Fibroblast of skin of right biceps (primary cell): ENCODE measurements at places on chromosomes 6 and 20.

DNA sequence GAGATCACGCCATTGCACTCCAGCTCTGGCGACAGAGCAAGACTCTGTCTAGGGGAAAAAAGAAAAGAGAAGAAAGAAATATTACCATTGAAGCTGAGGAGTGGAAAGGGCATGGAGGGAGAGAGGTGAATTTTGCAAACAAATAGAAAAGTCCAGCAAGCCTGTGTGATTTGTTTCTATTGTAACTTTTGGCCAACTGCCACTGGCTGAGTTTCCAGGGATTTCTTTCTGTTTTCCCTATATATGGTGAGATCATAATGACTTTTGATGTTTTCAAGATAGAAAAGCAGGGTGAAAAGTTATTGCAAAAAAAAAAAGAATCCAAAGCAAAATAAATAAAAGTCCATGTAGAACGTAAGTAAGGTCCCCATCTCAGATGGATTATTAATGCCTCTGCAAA, 184.2 kb upstream of the RALGAPA2 start:
- DNase-seq: no peak

- no peak for DNase-seq
Observed at GRCh38 chr20:41306061-41306727, 11.3 kb downstream of the ZHX3 start.

- DNase-seq: no peak
Observed at GRCh38 chr6:37507690-37508421, 8.2 kb upstream of the CCDC167 start.

- no peak for DNase-seq
Observed at GRCh38 chr6:9168669-9169068, 733.3 kb upstream of the SLC35B3 start.

DNA sequence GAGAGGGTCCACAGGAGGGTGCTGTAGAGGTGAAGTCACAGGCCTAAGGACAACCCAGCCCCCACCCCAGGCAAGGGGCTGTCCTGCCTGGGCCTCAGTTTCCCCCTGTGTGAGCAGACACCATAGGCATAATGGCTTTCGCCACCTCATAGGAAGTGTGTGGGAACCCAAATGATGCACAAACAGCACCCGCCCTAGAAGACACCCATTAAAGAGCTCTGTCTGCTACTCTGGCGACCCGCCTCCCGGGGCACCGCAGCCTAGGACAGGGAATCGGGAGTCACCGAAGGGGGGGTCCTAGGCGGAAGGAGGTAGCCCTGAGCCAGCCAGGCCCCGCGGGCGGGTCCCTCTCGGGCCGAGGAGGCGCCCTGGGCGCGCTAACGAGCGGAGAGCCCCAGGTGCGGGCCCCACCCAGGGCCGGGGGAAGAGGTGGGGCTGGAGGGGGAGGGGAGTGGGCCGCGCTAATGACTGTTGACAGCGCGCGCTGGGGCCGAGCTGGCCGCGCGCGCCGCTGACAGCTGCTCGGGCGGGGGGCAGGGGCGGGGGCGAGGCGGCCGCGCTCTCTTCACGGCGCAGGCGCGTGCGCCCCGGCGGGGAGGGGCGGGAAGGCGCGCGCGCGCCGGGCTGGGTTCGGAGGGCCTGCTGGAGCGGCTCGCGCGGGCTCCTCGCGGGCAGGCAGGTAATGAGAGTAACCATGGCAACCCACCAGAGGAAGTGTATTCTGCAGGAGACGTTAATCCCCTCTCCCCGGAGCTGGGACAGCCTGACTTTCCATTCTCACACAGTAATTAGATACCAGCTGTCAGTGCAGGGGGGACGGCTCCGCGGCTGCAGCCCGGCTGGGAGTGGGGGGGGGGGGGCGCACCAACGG, 48.9 kb downstream of the NOL4L start:
- peak; percentile 10 for DNase-seq

- DNase-seq: peak; percentile 94
Observed at GRCh38 chr6:135358251-135358821, 139.2 kb downstream of the AHI1 start.

DNA sequence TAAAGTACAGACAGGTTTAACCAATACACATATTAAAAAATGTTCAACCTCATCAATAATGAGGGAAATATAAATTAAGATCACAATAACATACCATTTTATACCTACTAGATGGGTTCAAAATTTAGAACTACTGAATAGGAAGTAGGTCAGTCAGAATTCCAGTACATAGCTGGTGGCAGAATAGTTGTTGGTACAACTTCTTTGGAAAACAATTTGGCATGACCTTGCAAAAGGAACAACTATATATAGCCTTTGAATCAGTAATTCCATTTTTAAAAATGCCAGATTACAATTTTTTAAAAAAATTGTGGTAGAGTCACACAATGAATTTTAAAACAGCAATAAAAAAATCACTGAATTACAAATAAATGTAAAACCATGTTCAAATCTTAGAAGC, 165.6 kb downstream of the CDK19 start:
- no peak for DNase-seq

- DNase-seq: no peak
Observed at GRCh38 chr6:170276369-170277057, 14.4 kb downstream of the DLL1 start.

GRCh38 chr20:51187261-51187660, 164.4 kb upstream of the KCNG1 start:
- DNase-seq: no peak

DNA sequence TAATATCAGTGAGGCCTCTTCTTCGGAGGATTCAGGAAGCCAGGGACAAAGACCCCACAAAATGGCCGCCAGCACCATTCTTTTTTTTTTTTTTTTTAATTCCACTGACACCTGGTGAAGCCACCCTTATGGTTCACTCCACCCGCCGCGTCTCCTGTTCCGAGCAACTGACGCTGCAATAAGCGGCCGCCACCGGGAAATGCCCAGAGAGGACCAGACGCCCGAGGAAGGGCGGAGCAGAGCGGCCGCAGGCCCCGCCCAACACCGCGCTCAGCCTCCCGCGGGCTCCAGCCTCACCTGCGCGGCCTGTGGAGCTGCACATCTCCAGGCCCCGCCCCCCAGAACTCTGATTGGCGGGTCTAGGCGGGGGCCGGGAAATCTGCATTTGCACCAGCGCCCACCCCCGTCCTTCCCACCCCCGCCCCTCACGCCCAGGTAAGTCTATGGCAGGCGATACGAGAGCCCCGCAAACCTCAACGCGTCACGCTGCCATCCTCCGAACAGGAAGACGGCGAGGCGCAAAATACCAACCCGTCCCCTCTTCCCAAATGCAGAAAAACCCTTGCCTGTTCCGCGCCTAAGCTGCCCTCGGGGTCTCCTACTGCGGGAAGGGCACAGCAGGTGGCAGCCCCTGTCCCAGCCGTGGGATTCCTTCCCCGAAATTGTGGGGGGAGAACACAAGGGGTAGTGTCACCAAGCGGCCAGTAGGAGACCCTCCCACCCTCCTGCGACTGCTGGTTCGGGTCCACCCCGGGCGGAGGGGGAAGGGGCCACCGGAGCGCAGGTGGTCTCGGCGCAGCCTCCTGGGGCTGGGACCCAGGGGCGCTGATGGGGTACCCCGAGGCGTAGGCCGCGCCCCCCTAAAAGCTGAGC, 960 bp downstream of the ATP9A start:
- DNase-seq: peak; percentile 29

- DNase-seq: no peak
Observed at GRCh38 chr6:92271091-92271490, 1148.3 kb downstream of the EPHA7 start.

DNA sequence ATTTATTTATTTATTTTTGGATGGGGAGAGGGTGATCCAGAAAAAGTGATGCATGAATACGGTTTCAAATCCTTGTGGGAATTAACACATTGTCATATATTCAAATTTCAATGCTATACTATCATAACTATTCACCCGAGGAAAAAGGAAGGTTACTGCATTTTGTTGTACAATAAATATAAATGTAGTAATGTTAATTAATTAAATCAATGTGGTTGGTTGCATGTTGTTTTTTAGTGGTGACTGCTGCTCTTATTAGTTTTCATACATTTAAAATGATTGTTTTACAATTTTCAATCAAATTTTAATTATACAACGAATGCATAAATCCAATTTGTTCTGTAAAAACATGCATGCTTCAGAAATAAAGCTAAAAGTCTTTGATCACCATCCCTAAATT, 180.5 kb downstream of the ZFP64 start:
- no peak for DNase-seq

GRCh38 chr20:41052742-41053419, 24.3 kb downstream of the TOP1 start:
- peak; percentile 50 for DNase-seq

DNA sequence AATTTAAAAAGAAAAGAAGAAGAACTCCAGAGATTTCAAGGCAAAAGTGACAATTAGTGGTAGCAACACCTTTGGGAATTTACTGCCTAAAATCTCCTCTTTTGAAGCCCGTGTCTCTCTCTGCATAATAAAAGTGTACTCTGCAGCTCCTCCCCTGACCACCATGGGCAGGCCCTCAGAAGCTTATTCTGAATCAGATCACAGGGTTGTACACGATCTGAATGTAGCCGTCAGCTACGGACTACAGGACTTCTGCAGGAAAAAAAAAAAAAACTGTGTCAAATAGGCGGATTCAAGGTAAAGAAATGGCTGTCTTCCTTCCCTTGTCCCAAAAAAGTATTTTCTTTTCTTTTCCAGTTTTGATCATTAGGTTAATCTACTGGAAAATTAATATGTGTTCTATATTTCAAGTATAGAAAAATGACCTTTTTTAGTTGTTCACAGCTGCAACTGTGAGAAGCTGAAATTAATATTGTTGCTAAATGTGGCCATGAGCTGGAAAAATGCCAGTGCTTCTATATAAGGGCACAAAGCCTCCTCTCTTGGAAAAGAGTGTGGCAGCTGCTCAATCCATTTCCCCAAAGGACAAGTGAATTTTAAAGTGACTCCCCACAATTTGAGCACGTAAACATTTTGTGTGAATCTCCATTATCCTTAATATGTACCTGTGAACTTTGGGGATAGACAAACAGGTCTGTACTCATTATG, 397.4 kb downstream of the C6orf118 start:
- no peak for DNase-seq

GRCh38 chr6:4134841-4135664, at the start of gene ECI2:
TSS of gene ECI2 (minus strand) at chr6:4135575. CDS start at chr6:4135560, 15 bp downstream.
- DNase-seq: no peak

DNA sequence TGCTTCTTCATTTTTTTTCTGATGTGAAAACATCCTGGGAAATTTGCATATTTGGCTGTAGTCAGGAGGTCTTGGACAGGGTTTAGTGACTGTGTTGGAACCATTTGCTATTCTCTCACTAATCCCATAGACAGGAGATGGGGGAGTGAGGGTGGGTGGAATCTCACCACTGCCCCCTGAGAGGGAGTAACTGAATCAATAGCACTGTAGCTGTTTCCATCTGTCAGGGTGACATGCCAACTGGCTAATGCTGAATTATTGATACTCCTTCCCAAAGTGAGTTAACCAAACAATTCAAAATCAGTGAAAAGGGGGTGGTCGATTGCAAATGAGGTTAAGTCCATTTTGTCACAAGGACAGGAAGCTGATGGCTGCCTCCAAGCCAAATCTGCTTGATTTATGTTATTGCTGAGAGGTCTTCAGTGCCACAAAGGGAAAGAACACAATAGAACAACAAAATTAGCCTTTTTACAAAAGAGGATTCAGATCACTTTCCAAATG, 55.1 kb upstream of the B3GAT2 start:
- DNase-seq: no peak

DNA sequence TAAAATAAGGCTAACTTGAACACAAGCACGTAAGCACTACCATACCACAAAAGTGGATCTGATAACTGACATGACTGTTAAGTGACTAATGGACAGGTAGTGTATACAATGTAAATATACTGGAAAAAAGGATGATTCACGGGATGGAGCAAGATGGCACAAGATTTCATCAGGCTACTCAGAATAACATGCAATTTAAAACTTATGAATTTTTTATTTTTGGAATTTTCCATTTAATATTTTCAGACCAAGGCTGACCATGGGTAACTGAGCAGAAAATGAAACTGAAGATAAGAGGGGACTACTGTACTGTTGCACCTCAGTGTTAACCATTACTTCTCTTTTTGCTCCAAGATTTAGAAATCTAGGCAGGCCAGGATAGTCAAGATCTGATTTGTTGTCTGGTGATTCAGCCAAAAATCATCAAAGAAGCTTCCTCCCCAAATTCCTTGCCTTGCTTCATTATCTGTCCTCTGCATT, 45.4 kb downstream of the TPBG start:
- DNase-seq: peak; percentile 83

DNA sequence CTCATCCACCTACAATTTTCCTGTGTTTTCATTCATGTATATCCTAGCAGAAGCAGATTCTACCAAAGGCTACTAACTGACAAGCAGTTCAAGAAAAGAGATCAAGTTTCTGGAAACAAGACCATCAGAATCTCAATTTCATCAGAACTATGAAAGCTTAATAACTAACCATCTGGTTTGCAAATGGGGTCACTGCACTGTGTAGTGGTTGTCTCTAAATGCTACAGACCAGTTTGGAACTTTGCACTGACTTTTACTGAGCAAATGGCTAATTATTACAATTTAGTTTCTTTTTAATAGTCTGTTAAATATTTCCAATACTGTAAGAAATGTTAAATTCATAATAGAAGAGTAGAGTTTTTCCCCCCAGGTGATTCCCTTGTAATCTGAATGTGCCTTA, 64.5 kb downstream of the REPS1 start:
- DNase-seq: no peak

DNA sequence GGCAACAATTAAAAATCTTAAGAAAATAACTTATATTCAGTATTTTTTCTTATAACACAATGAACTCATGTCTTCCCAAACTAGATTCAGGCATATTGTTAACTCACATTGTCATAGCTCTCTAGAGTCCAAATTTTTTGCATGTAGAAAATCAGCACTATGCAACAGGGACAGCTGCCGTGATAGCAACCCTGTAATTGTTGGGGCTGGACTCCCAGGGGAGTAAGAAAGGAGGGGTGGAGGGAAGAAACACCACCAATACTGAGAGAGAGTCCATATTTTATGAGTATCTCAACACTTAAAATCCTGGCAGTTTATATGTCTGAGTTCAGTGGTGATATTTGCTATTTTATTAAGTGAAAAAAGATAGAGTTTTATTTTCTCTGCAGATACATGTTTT, 89.6 kb upstream of the HS3ST5 start:
- no peak for DNase-seq

DNA sequence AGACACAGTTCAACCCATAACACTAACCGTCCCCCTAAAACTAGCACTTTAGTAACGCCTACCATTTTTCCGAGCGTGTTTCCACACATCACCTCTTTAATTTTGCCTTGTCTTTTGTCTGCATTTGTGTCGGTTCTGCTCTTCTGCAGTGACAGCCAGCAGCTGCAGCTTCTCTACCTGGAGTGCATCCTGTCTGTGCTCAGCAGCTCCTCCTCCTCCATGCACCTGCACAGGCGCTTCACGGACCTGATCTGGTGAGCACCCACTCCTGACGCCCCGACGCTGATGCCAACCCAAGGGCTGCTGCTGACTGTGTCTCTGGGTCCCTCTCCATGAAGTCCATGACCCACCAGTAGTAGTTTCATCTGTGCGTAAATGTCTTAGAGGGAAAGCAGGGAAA, 35.4 kb upstream of the PBOV1 start:
- no peak for DNase-seq

GRCh38 chr6:32154514-32155161, 697 bp downstream of the PPT2 start:
- peak; percentile 69 for DNase-seq
